CD4-positive, CD25-positive, alpha-beta regulatory T cell (primary cell): ENCODE measurements at places on chromosomes 4 and X. TPM values are rescaled to one million over a fixed set of nuclear protein-coding genes. Genes with fewer than 3 reads are reported as not detected.

Gene SATL1
- not detected for total RNA-seq

Gene GPR82
- not detected for total RNA-seq

Gene C4orf50
- total RNA-seq: 3.5 TPM

Gene BEND2
- total RNA-seq: 0.91 TPM

Gene RPS6KA6
- total RNA-seq: 0.05 TPM

Gene IL21
- total RNA-seq: 0.20 TPM

Gene IL1RAPL1
- not detected for total RNA-seq

Gene ABCG2
- 0.54 TPM for total RNA-seq

Gene P2RY10
- 134 TPM for total RNA-seq

Gene TRIM61
- 0.25 TPM for total RNA-seq

Gene SPACA5
- total RNA-seq: not detected

Gene RRH
- 0.27 TPM for total RNA-seq

Gene MAOB
- total RNA-seq: not detected

GRCh38 chr4:159899596-159899995, 796.7 kb downstream of the RAPGEF2 start:
- no peak overlapping the region for H3K27ac ChIP-seq
- no peak for DNase-seq
- H3K4me1 ChIP-seq: no peaks in the 10 kb centered on the region
- H3K4me3 ChIP-seq: no peak overlapping the region

DNA sequence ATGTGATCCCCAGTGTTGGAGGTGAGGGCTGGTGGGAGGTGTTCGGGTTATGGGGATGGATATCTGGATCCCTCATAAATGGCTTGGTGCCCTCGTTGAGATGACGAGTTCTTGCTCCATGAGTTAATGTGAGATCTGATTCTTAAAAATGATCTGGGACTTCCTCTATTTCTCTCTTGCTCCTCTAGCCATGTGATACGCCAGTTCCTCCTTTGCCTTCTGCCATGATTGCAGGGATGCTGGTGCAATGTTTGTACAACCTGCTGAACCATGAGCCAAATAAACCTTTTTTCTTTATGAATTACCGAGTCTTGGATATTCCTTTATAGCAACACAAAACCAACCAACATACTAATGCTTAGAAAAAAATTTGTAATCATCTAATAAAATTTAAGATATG, 56.6 kb downstream of the STAP1 start:
- H3K27me3 ChIP-seq: no peaks in the 10 kb centered on the region
- H3K36me3 ChIP-seq: peaks cover 28% of the 10 kb centered on the region
- H3K4me3 ChIP-seq: no peak overlapping the region
- no peak overlapping the region for H3K27ac ChIP-seq
- H3K4me1 ChIP-seq: no peaks in the 10 kb centered on the region

DNA sequence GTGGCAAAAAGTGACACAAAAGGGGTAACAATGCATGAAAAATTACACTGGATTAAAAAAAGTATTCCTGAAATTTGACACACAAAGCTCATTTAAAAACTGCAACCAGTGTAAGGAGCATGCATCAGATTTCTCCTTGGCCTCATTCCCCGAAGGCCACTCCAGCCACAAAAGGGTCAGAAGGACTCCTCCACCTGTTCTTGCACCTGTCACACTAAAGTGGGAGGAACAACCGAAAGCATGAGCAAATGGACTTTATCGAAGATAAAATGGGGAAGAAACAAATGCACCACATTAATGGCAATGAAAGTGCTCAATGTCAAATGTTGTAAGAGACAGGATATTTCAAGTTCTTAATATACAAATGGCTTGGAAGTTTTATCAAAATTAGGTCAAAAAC, 88.2 kb downstream of the ADGRA3 start:
- no peaks in the 10 kb centered on the region for H3K36me3 ChIP-seq
- DNase-seq: no peak
- no peaks in the 10 kb centered on the region for H3K27me3 ChIP-seq
- no peak overlapping the region for H3K27ac ChIP-seq
- H3K4me1 ChIP-seq: no peaks in the 10 kb centered on the region
- H3K4me3 ChIP-seq: no peak overlapping the region

- peaks cover 14% of the 10 kb centered on the region for H3K4me1 ChIP-seq
- H3K27me3 ChIP-seq: no peaks in the 10 kb centered on the region
- no peak for DNase-seq
- H3K27ac ChIP-seq: no peak overlapping the region
- no peak overlapping the region for H3K4me3 ChIP-seq
- no peaks in the 10 kb centered on the region for H3K36me3 ChIP-seq
Measured at GRCh38 chr4:2807571-2807970, 14.7 kb downstream of the SH3BP2 start.

- no peaks in the 10 kb centered on the region for H3K4me1 ChIP-seq
- no peak for DNase-seq
- H3K27me3 ChIP-seq: no peaks in the 10 kb centered on the region
- H3K36me3 ChIP-seq: no peaks in the 10 kb centered on the region
- H3K4me3 ChIP-seq: no peak overlapping the region
- H3K27ac ChIP-seq: no peak overlapping the region
Measured at GRCh38 chr4:120761070-120761469, 161.5 kb downstream of the PRDM5 start.

GRCh38 chr4:73583666-73584065, 36.6 kb downstream of the RASSF6 start:
- H3K27ac ChIP-seq: no peak overlapping the region
- H3K27me3 ChIP-seq: no peaks in the 10 kb centered on the region
- H3K4me3 ChIP-seq: no peak overlapping the region
- DNase-seq: no peak
- no peaks in the 10 kb centered on the region for H3K36me3 ChIP-seq
- no peaks in the 10 kb centered on the region for H3K4me1 ChIP-seq

DNA sequence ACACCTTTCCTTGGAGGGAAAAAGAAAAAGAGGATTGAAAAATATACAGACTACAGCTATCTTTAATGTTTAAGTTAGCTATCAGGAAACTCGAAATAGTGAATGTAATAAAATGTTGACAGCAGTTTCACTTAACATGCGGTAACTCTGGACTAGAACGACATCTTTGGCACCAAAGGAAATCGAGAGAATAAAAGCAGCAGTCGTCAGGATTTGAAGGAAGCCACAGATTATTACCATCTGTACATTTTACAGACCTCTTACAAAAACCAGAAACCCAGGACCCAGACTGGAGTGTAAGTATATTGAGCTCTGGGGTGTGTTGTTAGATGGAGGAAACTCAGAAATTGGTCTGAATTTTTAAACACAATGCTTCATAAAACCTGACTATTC, 51.6 kb upstream of the STOX2 start:
- H3K4me1 ChIP-seq: no peaks in the 10 kb centered on the region
- H3K27me3 ChIP-seq: no peaks in the 10 kb centered on the region
- H3K27ac ChIP-seq: no peak overlapping the region
- DNase-seq: no peak
- no peaks in the 10 kb centered on the region for H3K36me3 ChIP-seq

- no peak overlapping the region for H3K4me3 ChIP-seq
- H3K36me3 ChIP-seq: no peaks in the 10 kb centered on the region
- no peaks in the 10 kb centered on the region for H3K4me1 ChIP-seq
- H3K27me3 ChIP-seq: peaks cover 2% of the 10 kb centered on the region
Measured at GRCh38 chr4:81736324-81736723, 264.6 kb upstream of the RASGEF1B start.

DNA sequence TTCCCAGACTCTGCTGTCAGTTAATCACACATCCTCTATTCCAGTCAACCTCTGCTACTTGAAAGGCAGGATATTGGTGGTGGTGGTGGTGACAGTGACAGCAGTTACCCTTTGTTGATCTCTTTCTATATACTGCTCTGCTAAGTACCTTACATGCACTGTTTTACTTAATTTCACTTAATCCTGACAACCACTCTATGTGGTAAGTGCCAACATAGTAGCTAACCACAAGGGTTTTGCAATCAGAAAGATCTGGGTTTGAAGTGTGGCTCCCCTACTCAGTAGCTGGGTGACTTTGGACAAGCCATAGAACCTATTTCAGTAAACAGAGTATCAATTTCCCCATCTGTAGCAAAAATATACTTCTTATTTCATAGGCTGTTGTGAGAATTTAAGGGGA, 24.2 kb upstream of the F9 start:
- no peaks in the 10 kb centered on the region for H3K4me1 ChIP-seq
- no peak overlapping the region for H3K4me3 ChIP-seq
- no peaks in the 10 kb centered on the region for H3K27me3 ChIP-seq
- DNase-seq: no peak

GRCh38 chr4:101136373-101137370, 210.7 kb downstream of the PPP3CA start:
- H3K36me3 ChIP-seq: no peaks in the 10 kb centered on the region
- no peak overlapping the region for H3K27ac ChIP-seq
- no peaks in the 10 kb centered on the region for H3K4me1 ChIP-seq
- H3K4me3 ChIP-seq: no peak overlapping the region

GRCh38 chr4:87227751-87228151, 7.3 kb upstream of the KLHL8 start:
- no peak for DNase-seq
- no peak overlapping the region for H3K4me3 ChIP-seq
- no peaks in the 10 kb centered on the region for H3K4me1 ChIP-seq
- H3K27me3 ChIP-seq: peaks cover 4% of the 10 kb centered on the region
- no peaks in the 10 kb centered on the region for H3K36me3 ChIP-seq

GRCh38 chr4:182688081-182688480, 229.1 kb downstream of the DCTD start:
- DNase-seq: no peak
- H3K4me3 ChIP-seq: no peak overlapping the region
- no peaks in the 10 kb centered on the region for H3K36me3 ChIP-seq
- no peaks in the 10 kb centered on the region for H3K27me3 ChIP-seq
- no peaks in the 10 kb centered on the region for H3K4me1 ChIP-seq

DNA sequence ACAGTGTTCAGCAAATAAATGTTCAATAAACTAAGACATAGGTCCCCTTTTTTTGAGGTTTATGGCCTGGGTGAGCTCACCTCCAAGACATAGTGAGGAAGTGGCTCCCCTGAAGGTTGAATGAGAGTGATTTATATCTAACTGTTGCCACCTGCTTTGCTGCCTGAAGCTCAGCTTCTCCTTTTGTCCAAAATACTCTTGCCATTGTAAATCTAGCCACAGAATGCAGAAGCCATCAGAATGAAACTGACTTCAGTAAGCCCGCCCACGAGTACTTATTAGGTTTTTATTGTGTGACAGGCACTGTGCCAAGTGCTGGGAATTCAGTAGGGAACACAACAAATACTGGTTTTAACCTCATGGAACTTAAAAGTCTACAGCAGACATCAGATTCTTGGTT, 18.0 kb downstream of the SPINK2 start:
- no peak for DNase-seq
- H3K4me3 ChIP-seq: no peak overlapping the region
- H3K36me3 ChIP-seq: no peaks in the 10 kb centered on the region
- H3K27ac ChIP-seq: no peak overlapping the region

DNA sequence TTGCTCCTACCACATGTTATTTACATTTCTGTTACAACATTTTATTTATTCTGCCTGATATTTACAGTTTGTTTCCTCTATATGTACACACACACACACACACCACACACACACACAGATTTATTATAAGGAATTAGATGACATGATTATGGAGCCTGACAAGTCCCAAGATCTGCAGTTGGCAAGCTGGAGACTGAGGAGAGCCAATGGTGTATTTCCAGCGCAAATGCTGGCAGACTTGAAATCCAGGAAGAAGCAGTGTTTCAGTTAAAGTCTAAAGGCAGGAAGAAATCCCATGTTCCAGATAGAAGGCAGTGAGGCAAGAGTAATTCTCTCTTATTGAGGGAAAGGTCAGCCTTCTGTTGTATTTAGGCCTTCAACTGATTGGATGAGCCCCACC, 1.8 kb upstream of the KLHL4 start:
- H3K36me3 ChIP-seq: no peaks in the 10 kb centered on the region
- DNase-seq: no peak
- no peak overlapping the region for H3K27ac ChIP-seq
- no peaks in the 10 kb centered on the region for H3K27me3 ChIP-seq
- H3K4me1 ChIP-seq: no peaks in the 10 kb centered on the region

GRCh38 chr4:153039542-153040185, 103.5 kb downstream of the FHDC1 start:
- no peak overlapping the region for H3K27ac ChIP-seq
- no peaks in the 10 kb centered on the region for H3K36me3 ChIP-seq
- H3K4me1 ChIP-seq: no peaks in the 10 kb centered on the region
- DNase-seq: no peak
- no peak overlapping the region for H3K4me3 ChIP-seq
- peaks cover 16% of the 10 kb centered on the region for H3K27me3 ChIP-seq

DNA sequence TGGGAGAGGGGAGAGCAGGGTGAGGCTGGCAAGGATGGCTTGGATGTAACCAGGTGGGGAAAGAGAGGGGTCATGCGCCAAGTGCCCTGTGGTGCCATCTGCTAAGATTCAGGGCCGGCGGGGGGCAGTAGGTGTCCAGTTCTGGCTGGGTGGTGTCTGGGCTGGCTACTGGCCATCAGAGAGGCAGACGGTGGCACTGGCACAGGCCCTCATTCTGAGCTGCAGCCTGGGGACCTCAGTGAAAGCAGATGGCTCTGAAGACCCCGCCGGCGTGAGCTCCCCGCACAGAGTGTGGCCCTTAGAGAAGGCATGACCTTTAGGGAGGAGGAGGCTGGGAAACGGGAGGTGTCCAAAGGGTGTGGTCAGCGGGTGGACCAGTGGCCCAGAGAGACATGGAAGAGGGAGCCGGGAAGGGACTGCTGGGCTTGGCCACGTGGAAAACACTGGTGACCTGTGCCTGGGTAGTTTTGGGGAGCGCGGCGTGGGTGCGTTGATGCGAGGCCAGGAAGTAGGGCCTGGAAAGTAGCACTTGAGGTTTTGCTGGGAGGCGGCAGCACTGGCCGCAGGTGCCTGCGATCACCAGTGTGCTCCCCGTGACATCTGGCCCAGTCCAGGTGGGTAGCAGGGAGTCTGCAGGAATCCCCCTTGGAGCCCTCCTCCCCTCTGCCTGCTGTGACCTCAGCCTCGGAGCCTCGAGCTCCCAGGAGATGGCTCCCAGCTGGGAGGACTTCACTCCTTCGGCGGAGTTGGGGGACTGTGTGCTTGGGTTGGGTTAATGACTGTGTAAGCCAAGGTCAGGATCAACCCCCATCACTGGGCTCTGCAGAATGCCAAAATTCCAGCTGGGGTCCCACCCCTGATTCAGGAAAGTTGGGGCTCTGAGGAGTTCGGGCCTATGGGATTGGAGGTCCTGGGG, 9.3 kb upstream of the SH3TC1 start:
- H3K36me3 ChIP-seq: no peaks in the 10 kb centered on the region
- no peak overlapping the region for H3K4me3 ChIP-seq

DNA sequence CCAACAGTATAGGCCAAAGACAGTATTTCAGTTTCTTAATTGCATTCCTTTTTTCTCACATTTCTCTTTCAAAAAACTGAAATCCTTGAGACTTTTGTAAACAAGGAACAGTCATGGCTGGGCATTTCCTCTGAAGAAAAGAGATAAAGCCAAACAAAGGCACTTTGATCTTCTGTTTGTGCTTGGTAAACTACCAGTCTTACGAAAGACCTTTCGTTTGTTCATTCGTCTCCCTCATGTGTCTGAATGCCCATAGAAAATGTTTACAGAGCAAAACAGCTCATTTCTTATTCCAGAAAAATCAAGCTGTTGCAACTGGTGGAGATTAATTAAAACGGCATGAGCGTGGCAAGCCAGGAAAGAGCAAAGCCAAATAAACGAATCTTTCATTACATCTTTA, 178.0 kb downstream of the GASK1B start:
- H3K4me1 ChIP-seq: no peaks in the 10 kb centered on the region
- DNase-seq: no peak
- H3K36me3 ChIP-seq: no peaks in the 10 kb centered on the region
- no peak overlapping the region for H3K4me3 ChIP-seq
- H3K27me3 ChIP-seq: no peaks in the 10 kb centered on the region
